ENCODE measurements at places on chromosomes 6 and 20.

DNA sequence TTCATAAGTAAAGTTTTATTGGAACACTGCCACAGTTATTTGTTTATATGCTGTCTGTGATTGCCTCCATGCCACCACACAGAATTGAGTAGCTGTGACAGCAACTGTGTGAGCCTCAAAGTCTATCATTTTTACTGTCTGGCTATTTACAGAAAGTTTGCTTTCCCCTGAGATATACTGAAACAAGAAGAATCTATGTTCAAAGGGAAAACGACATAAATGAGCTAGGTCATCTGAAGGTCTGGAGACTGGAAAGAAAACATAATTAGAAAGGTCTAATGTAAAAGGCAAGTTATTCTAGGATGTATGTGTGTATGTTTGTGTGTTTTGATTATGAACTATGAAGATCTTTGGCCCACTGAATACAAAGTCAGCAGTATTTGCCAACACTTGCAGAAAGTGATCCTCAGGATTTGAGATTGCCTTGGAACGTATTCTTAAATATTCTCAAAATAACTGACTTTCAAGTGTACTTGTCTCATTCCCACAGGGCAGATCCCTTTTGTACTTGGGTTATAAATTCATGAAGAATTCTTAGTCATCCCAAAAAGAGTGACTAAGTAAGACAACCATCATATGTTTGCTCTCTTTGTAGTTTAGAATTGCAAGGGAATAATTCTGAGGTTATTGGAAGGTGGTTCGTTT, 677.7 kb downstream of the DOK5 start:
- no peak for DNase-seq

GRCh38 chr6:17808609-17809008, 101.9 kb upstream of the NUP153 start:
- no peak for DNase-seq

DNA sequence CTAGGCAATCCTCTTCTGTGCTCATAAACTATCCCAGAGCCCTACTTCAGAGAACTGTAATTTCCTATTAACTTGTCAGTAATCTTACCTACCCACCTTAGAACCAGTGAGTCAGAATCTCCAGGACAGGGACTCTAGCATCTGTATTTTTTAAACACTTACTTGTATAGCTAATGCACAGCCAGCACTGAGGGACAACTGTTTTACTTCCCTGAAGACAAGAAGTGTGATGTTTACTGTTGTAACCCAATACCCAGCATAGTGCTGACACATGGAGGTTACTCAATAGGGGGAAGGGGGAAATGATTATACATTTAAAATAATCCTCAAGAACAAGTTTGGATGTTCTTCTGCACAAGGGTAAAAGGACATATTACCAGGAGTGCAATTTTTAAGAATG, 130.8 kb downstream of the BTBD9 start:
- no peak for DNase-seq

- no peak for DNase-seq
These were observed 13.2 kb upstream of the FRK start for GRCh38 chr6:116073765-116074440.

GRCh38 chr20:50381771-50382593, 128.2 kb upstream of the PTPN1 start:
- DNase-seq: no peak

GRCh38 chr6:111612379-111612778, 6.7 kb upstream of the TRAF3IP2 start:
- DNase-seq: no peak

- DNase-seq: no peak
These were observed 368.1 kb upstream of the MARCKS start for GRCh38 chr6:113488812-113489685.

DNA sequence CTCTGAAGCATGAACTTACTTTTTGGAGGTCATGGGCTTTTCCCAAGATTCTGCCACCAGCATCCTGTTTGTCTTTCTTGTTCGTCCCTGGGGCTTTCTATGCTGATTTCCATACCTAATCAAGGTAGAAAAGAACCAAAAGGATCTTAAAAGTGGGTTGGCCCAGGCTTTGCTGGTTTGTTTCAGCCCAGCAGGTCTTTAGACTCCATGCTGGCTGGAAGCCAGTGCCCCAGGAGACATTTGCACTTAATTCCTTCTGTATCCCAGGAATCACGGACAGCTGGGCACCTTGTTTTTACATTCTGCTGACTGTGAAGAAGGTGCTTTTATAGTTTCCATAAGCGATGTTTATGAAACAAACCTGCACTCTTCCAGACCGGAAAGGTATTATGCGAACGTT, 195.9 kb downstream of the CDH4 start:
- no peak for DNase-seq

- no peak for DNase-seq
These were observed 157.6 kb upstream of the OLIG3 start for GRCh38 chr6:137651591-137652335.

GRCh38 chr20:1539816-1540419, 17.6 kb downstream of the SIRPD start:
- DNase-seq: no peak

- DNase-seq: no peak
These were observed 510.0 kb downstream of the ADGRB3 start for GRCh38 chr6:69145062-69145461.

DNA sequence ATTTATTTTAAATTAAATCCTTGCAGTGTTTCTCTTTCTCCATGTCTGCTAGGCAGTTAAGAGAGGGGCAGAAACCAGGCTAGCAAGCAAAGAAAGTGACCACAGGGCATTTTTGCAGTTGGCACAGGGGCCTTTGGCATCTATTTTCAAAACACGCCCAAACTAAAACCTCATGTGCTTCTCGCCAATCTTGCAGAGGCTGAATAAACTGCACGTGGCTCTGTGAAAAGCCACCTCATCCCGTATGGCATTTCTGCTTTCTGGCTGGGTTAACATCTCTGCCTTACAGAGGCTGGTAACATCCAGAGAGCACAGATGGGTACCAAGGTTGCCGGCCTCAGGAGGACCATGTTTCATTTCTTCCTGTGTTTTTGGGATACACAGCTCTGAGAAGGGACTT, 54.6 kb downstream of the GJA10 start:
- DNase-seq: no peak

DNA sequence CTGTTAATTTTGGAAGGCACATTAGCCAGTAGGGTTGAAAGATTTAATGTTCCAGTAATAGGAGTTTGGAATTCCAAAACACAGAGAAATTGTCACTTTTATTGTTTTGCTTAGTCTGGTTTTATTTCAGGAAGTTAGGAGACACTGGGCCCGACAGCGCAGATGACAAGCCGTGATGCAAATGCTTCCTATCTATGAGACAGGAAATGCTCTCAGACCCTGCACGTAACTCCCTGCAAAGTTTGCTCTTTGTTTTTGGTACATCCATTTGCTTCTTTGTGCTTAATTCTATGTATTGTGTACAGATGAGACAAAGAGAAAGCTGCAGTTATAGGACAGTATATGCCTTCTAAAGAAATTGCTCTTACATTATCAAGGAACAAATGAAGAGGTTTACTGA, 201.6 kb upstream of the SGK1 start:
- DNase-seq: no peak

DNA sequence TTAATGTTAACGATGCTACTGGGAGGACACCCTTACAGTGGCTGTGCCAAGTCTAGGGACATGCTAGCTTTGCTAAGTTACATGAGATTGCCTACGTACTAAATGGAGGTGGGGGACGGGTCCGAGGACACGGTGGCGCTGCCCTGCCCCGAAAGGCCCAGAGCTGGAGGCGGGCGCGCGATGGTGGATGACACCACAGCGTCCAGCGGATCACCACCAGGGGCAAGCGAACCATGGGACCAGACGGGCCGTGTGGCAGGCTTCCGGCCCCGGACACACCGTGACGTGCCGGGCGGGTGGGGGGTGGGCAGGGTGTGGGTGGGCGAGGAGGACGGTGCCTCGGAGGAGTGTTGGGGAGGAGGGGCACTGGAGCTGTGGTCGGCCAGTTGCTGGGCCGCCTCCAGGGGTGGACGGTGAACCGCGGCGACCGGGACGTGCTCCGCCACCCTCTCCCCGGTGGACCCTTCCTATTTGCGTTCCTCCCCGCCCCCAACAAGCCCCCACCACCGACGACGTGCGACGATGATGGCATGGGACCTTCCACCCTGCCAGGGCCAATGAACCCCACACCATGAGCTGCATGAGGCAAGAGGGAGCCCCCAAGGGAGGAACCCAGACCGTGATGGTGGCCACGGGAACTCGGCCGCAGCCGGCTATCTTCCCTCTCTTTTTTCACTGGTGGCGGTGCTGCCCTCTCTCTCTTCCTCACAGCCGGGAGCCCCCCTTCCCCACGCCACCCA, 773.3 kb upstream of the DEFB115 start:
- no peak for DNase-seq

GRCh38 chr20:4767084-4767483, 45.4 kb downstream of the PRND start:
- no peak for DNase-seq

GRCh38 chr6:129704708-129705107, 5.3 kb downstream of the ARHGAP18 start:
- no peak for DNase-seq

DNA sequence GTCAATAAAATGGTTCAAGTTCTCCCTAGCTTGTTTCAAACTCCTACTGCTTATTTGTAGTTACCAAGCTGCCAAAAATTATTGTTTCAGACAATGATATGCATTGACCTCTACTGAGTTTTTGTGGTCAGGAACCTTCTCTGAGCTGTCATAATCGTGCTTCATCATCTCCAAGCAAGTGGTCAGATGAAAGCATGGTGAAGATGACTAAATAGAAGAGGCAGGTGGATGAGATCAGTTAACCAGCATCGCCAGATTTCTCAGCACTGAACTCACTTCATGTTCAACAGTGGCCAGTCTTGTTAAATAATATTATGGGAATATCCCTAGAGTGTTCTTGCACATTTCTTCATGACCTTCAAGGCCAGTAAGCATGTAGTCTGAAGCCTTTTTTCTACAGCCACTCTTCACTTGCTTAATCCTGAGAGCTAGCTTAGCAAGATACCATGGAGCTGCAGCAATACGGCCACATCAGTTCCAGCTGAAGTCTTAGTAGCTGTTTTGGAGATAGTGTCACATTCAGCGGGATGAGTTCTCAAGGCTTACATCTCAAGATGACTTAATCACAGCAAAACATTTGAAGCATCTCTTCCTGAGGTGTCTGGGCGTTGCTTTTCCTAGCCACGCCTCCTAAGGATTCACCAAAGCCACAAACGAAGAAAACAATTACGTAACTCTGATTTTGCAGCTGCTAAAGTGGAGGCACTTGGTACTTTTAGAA, 101.6 kb upstream of the TMEM30A start:
- DNase-seq: no peak

GRCh38 chr6:115733426-115733825, 327.3 kb downstream of the FRK start:
- no peak for DNase-seq

- no peak for DNase-seq
These were observed 257.1 kb downstream of the SOX4 start for GRCh38 chr6:21850691-21851090.

- DNase-seq: no peak
These were observed 272.1 kb upstream of the DEFB115 start for GRCh38 chr20:30985386-30985785.

GRCh38 chr6:46046558-46047174, 31.0 kb upstream of the CLIC5 start:
- DNase-seq: no peak

All from activated T-helper 1 cell treated with anti-CD3 and anti-CD28 coated beads, Interleukin-2, amount 50 U/mL, for 16 hours (primary cell).